ENCODE measurements at places on chromosomes 3 and 15. TPM values are rescaled to one million over a fixed set of nuclear protein-coding genes. Genes with fewer than 3 reads are reported as not detected.

The CDHR4 gene
- 0.73 TPM for total RNA-seq

The DAZL gene
- total RNA-seq = not detected

The WDR72 gene
- 0.55 TPM for total RNA-seq

The RASGRP1 gene
- 3.9 TPM for total RNA-seq

The CERS3 gene
- not detected for total RNA-seq

The TJP1 gene
- total RNA-seq = 79.4 TPM

The CCDC39 gene
- not detected for total RNA-seq

The PRKCI gene
- 78.4 TPM for total RNA-seq

The PLSCR5 gene
- total RNA-seq = not detected

Measured in stomach (tissue), 19 donors.